ENCODE measurements at places on chromosomes 3 and 15.

DNA sequence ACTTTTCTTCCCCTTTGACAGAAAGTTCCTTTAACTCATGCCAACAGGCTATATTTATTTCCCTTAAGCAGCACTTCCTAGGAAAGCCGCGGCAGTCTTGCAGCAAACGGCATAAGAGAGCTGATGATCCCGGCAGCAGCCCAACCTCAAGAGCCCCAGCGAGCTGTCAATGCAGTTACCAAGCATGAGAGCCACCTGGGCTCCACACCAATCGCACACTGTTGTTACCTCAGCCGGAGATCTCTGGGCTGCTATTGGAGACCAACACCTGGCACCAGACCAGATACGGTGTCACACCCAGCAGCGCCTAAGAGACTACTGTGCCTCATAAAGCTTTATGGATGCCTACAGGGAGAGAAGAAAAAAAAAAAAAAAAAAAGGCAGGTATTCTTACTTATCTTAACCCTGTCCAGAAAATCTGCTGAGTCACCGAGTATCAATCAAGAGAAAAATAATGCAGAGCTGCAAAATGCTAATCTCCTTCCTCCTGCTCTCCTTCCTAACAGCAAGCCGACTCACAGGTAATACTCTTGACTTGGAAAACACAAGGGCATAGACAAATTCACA is 11.7 kb downstream of the ABCC5 start:
- no peak for DNase-seq

- DNase-seq: no peak
Measured at GRCh38 chr3:105835606-105836005, 33.2 kb downstream of the CBLB start.

DNA sequence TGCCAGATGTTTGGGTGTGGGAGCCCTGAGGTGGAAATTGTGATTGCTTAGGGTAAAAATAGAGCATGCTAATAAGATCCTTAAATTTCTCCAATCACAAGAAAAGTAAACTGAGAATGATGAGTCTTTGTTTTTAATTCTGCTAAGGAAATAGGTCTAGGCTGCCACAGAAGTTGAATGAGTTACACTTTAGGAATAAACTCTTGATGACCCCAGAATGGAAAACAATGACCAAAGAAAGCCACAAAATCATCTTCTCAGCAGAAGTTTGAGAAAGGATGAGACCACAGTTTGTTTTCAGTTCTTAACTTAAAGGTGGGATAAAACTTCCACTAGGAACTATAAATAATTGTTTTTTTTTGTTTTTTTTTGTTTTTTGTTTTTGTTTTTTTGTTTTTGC is 164.6 kb upstream of the BCL6 start:
- DNase-seq: peak; percentile 36

DNA sequence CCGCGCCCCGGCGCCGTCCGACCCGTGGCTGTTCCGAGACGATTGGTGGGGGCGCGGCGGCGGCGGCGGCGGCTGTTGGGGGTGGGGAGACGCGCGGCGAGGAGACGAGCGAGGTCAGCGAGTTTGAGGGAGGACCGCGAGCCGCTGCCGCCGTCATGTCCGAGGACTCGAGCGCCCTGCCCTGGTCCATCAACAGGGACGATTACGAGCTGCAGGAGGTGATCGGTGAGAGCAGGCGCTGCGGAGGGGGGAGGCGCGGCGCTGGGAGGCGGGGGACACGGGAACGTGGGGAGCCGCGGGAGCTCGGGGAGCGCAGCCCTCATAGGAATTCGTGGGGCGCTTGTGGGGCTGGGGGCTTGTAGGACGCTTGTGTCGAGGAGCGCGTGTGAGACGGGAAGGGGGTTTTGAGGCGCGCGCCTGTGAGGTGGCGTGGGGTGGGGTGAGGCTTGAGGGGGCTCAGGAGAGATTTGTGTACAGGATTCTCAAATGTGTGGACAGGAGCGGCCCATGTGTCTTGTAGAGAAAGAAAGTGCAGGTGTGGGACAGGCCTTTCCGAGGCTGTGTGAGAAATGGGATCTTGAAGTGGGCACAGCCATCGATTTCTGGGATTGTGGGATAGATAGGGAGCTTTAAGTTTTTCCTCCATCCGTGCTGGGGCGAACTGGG is 518 bp downstream of the OXSR1 start:
- DNase-seq: peak; percentile 40

DNA sequence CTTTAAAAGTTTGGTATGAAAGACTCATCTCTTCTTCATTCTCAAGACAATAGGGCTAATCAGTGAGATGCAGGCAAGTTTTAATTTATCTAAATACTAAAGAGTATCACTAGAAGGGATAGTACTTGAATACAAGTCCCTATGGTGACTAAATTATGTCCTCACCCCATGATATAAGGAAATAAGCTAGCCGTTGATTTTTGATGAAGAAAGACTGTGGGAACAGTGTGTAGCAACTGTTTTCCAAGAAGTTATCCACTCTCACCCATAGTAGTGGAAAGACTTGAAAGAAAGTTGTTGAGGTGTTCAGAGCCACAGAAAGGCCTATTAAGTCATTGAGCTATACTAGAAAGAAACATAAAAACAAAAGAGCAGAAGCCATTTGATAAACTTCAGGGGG is 36.7 kb downstream of the PIK3CA start:
- no peak for DNase-seq

DNA sequence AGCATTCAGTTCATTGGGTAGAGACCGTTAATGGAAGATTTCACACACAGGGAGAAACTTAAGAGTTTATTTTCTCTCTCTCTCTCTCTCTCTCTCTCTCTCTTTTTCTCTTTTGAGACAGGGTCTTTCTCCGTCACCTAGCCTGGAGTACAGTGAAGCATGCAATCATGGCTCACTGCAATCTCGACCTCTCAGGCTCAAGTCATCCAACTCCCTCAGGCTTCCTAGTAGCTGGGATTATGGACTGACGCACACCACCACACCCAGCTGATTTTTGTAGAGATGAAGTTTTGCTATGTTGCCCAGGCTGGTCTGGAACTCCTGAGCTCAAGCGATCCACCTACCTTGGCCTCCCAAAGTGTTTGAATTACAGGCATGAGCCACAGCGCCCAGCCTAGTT is 1.6 kb downstream of the WDR72 start:
- no peak for DNase-seq

DNA sequence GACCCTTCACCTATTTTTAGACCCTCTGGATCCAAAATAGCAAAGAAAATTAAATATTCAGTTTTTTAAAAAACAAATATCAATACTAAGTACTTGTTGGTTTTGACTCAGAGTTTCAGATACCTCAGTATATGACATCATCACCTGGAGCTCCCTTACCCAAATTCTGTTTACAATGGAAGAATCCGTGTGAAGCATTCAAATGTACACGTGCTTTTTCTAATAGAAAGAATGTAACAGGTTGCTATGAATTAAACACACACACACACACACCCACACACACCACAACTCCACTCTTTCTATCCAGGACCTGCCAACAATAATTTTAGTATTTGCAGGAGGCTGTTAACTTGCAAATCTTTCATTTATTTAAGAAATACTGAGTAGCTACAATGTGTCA is 221.8 kb downstream of the THRB start:
- no peak for DNase-seq

Data from AG08395 (cell line).